ENCODE measurements at places on chromosomes 4 and X.

- no peaks in the 10 kb centered on the region for H3K36me3 ChIP-seq
- DNase-seq: no peak
- H3K4me1 ChIP-seq: no peaks in the 10 kb centered on the region
- H3K27me3 ChIP-seq: no peaks in the 10 kb centered on the region
- H3K4me3 ChIP-seq: no peak overlapping the region
- no peak overlapping the region for H3K27ac ChIP-seq
Measured at GRCh38 chr4:107392951-107393350, 327.1 kb downstream of the PAPSS1 start.

DNA sequence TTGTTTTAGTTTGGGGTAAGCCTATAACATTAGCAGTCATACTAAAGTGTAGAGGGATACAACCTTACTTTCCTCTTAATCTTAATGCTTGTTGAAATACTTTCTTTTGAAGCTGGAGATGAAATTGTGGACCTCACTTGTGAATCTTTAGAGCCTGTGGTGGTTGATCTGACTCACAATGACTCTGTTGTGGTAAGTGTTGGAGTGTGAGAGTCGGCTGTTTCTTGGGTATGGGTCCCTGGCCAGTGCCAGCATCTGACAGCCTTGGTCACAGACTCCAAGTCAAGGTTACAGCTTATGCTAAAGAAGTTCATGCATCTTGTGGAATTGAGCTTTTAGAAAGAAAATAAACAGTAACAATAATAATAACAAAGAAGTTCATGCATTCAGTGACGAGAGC, 31.6 kb downstream of the RNF4 start:
- peaks cover 12% of the 10 kb centered on the region for H3K36me3 ChIP-seq
- no peak overlapping the region for H3K4me3 ChIP-seq
- no peak overlapping the region for H3K27ac ChIP-seq
- no peak for DNase-seq
- no peaks in the 10 kb centered on the region for H3K27me3 ChIP-seq

DNA sequence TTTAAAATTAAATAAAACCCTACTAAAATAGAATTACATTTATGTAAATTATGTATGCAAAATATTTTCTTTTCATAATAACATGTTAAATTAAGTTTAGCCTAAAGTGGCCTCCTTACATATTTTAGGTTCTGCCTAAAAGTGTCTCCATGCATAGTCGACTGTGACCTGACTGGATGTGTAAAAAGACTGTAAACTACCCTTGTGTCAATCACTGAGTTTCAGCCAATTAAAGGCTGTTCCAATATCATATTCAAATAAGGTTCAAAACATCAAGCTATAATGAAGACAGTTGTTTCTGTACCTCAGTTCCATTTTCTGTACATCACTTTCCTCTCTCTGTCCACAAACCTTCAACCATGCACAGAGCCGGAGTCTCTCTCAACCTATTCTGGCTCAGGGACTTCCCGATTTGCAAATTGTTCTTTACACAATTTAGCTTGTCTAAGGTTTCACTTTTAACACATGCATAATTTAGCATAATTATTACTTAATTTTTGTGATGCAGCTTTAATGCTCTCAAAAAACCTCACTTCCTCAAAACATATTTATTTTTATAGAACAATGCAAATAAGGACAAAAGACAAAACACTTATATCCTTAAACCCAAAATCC, 60.1 kb downstream of the SH3RF1 start:
- no peak overlapping the region for H3K27ac ChIP-seq
- no peak overlapping the region for H3K4me3 ChIP-seq
- DNase-seq: no peak
- H3K36me3 ChIP-seq: peaks cover 35% of the 10 kb centered on the region
- H3K27me3 ChIP-seq: no peaks in the 10 kb centered on the region
- peaks cover 37% of the 10 kb centered on the region for H3K4me1 ChIP-seq

DNA sequence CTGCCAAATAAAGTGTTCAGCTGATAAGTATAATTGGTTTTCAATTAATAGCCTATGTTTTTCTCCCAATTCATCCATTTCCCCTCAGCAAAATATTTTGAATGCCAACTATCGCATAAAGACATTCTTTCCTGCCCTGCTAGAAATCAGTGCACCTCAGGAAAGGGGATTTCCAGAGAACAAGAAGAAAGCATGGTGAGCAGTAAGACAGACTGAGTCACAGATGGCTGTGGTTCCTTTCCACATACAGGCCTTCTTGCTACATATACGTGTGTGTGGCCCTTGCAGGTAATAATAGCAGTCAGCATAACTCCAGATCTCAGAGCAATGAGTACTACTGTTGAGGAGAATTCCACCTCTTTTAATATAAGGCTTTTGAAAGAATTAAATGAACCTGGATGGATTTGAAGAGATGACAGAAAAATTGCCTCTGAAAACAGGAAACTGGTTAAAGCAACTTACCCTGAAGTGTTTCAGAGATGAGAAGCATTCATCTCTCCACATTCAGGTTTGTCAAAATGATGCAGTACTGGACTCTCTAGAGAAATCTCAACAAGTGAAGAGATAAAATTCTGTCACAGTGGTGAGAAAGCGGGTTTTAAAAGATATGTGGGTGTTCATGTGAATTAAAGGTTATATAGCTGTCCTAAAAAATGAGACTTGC, 13.6 kb downstream of the GASK1B start:
- H3K27ac ChIP-seq: peak overlapping the region; percentile 73
- DNase-seq: no peak
- no peak overlapping the region for H3K4me3 ChIP-seq
- H3K36me3 ChIP-seq: peaks cover 5% of the 10 kb centered on the region
- no peaks in the 10 kb centered on the region for H3K27me3 ChIP-seq
- H3K4me1 ChIP-seq: peaks cover 65% of the 10 kb centered on the region

GRCh38 chr4:87506974-87507701, 22.0 kb downstream of the SPARCL1 start:
- H3K27me3 ChIP-seq: no peaks in the 10 kb centered on the region
- peaks cover 6% of the 10 kb centered on the region for H3K4me1 ChIP-seq
- no peak for DNase-seq

DNA sequence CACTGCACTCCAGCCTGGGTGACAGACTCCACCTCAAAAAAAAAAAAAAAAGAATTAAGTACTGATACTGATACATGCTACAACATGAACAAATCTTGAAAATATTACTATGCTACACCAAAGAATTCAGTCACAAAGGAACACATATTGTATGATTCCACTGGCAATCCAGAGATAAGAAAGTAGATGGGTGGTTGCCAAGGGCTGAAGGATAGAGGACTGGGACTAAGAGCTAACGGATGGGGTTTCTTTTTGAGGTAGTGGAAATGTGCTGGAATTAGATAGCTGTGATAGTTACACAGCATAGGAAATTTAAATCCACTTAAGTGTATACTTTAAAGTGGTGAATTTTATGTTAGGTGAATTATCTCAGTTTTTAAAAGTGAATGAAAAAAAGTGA, 12.5 kb downstream of the ATP11C start:
- peaks cover 3% of the 10 kb centered on the region for H3K36me3 ChIP-seq
- H3K4me1 ChIP-seq: no peaks in the 10 kb centered on the region
- H3K4me3 ChIP-seq: no peak overlapping the region
- no peak overlapping the region for H3K27ac ChIP-seq
- DNase-seq: no peak
- H3K27me3 ChIP-seq: no peaks in the 10 kb centered on the region

DNA sequence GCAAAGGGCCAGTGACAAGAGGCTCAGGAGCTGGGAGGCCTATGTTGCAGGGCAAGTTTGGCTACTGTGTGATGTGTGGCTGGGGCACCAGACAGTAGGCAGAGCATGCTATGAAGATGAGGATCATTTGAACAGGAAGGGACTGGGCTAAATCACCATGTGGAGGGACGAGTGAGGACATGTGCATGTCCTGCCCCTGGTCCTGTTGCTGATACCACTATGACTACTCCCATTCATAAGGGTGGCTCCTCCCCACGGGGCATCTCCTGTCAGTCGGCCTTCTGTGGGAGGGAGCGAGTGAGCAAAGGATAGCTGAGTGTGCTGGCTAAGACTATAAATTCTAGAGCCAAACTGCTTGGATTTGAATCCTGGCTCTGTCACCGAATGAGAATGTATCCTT, 139.2 kb downstream of the TMEM164 start:
- no peak overlapping the region for H3K4me3 ChIP-seq
- DNase-seq: no peak
- H3K36me3 ChIP-seq: no peaks in the 10 kb centered on the region
- no peak overlapping the region for H3K27ac ChIP-seq

DNA sequence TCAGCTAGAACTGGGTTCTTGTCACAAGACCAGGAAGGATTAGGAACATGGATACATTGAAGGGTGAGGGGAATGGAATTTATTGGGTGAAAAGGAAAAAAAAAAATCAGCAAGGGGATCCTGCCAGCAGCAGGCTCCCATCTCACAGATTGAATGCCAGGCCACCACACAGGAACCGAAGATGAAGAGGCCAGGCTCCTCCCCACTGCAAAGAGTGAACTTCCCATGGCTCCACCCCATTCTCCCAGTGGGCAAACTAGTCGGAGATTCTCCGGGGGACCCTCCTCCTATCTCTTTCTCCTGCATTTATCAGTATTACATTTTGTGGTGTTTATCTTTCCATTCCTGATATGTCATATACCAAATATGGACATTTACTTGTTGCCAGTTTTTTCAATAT, 46.0 kb upstream of the MAGED1 start:
- DNase-seq: no peak
- H3K27me3 ChIP-seq: no peaks in the 10 kb centered on the region
- H3K4me3 ChIP-seq: no peak overlapping the region
- H3K27ac ChIP-seq: no peak overlapping the region
- H3K36me3 ChIP-seq: peaks cover 12% of the 10 kb centered on the region

- DNase-seq: no peak
- H3K36me3 ChIP-seq: peaks cover 4% of the 10 kb centered on the region
- H3K27me3 ChIP-seq: no peaks in the 10 kb centered on the region
- peaks cover 24% of the 10 kb centered on the region for H3K4me1 ChIP-seq
- no peak overlapping the region for H3K4me3 ChIP-seq
- peak overlapping the region; percentile 73 for H3K27ac ChIP-seq
Measured at GRCh38 chr4:25088093-25088952, 57.6 kb upstream of the LGI2 start.

GRCh38 chr4:139005774-139006173, 9.8 kb upstream of the NOCT start:
- no peak overlapping the region for H3K27ac ChIP-seq
- DNase-seq: no peak
- H3K4me3 ChIP-seq: no peak overlapping the region
- peaks cover 3% of the 10 kb centered on the region for H3K36me3 ChIP-seq

DNA sequence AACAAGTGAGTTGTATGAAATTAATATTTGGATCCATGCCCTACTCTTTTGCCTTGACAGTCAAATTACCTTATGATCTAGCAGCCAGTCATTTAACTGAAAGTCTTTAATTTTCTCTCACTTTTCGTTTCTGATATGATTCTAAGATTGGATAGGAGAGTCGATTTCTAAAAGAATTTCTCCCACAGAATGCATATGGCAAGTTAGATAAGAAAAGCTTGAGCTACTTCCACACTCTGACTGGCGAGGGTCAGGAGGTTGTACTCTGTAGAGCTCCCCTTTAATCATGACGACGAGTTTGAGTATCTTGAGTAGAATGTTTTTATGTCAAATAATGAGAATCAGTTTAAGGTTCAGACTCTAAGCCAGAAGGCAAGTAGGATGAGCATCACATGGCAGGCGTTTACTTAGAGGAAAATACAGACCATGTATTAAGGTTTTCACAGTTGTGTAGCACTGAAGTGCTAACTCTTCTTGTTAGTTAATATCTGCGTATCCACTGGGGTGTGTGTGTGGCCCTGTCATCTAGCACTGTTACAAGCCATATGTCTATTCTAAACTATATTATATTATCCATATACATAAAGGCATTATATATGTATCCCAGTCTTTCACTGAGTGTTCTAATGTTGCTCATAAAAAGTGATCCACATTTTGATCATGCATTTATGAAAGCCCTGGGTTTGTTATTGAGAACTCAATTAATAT, 37.8 kb downstream of the LRP2BP start:
- H3K4me3 ChIP-seq: no peak overlapping the region
- no peak for DNase-seq
- H3K27ac ChIP-seq: no peak overlapping the region
- H3K4me1 ChIP-seq: no peaks in the 10 kb centered on the region
- peaks cover 8% of the 10 kb centered on the region for H3K36me3 ChIP-seq

GRCh38 chr4:83561381-83561780, 25.5 kb downstream of the GPAT3 start:
- H3K36me3 ChIP-seq: no peaks in the 10 kb centered on the region
- H3K4me3 ChIP-seq: no peak overlapping the region
- H3K27me3 ChIP-seq: no peaks in the 10 kb centered on the region
- DNase-seq: no peak
- no peak overlapping the region for H3K27ac ChIP-seq

GRCh38 chrX:65502618-65503017, 32.0 kb downstream of the LAS1L start:
- no peaks in the 10 kb centered on the region for H3K4me1 ChIP-seq
- no peak for DNase-seq
- no peak overlapping the region for H3K27ac ChIP-seq
- no peak overlapping the region for H3K4me3 ChIP-seq
- H3K36me3 ChIP-seq: peaks cover 8% of the 10 kb centered on the region

GRCh38 chr4:43990963-43991362, 457.6 kb downstream of the KCTD8 start:
- no peak overlapping the region for H3K27ac ChIP-seq
- DNase-seq: no peak
- no peak overlapping the region for H3K4me3 ChIP-seq
- peaks cover 8% of the 10 kb centered on the region for H3K4me1 ChIP-seq
- H3K27me3 ChIP-seq: no peaks in the 10 kb centered on the region

DNA sequence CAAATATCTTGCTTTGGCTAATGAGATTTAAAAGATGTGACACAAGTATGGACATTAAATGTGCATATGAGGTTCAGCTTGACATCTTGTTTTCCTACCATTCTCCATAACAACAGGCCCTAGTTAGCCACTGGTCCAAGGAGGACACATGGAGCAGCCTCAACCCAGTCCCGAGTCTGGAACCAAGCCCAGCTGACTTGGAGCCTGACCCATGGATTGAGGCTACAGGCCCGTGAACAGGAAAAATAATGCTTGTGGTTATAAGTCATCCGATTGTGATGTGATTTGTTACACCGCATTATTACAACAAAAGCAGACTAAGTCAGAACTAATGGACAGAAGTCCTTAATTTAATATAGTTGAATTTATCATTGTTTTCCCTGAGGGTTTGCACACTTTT, 123.2 kb upstream of the BANK1 start:
- no peaks in the 10 kb centered on the region for H3K36me3 ChIP-seq
- H3K27ac ChIP-seq: no peak overlapping the region
- H3K27me3 ChIP-seq: no peaks in the 10 kb centered on the region
- no peak for DNase-seq

GRCh38 chr4:148059617-148060180, 327.8 kb downstream of the ARHGAP10 start:
- no peaks in the 10 kb centered on the region for H3K36me3 ChIP-seq
- no peak for DNase-seq
- H3K4me3 ChIP-seq: no peak overlapping the region
- H3K27ac ChIP-seq: no peak overlapping the region
- peaks cover under 1% of the 10 kb centered on the region for H3K4me1 ChIP-seq

Measured in neural crest cell (in vitro differentiated cells).